ENCODE measurements at places on chromosomes 11 and 22. TPM values are rescaled to one million over a fixed set of nuclear protein-coding genes. Genes with fewer than 3 reads are reported as not detected.

DNA sequence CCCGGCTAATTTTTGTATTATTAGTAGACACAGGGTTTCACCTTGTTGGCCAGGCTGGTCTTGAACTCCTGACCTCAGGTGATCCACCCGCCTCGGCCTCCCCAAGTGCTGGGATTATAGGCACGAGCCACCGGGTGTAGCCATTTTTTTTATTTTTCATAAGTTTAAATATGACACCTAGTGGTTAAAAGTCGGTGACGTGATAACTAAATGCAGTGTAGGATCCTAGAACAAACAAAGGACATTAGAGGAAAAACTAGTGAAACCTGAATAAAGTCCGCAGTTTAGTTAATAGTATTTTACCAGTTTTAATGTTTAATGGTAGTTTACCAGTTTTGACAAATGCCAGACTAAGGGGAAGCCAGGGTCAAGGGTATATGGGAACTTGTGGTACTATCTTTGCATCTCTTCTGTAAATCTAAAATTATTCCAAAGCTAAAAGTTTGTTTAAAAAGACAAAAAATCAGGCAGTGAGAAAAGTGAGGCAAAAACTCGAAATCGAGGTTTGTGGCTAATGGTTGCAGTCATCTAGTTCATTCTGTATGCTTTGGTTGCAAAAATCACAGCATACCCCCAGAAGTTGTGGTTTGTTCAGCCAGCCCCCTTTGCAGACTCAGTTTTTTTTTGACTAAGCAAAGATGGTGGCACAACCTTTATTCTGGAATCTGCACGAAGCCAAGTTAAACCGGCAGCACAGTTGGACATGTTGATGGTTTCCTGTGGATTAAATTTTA is 29.6 kb downstream of the TOM1 start:
- no peak for DNase-seq

DNA sequence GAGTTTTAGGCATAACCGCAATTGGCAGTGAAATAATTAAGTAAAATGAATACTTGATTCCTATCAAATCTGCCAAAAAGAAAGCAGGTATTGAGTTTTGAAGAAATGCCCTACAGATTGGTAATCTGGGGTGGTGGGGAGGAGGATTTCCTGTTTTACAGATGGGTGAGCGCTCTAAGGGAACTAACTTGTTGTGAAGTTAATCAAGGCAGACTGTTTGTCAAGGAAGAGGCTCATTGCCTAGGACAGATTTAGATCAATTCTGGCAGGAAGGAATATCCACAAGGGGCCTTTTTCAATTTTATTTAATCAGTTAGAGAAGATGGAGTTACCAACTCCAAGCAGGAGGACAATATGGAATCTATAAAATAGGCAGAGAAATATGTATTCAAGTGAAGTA is 271.5 kb upstream of the CCDC90B start:
- DNase-seq: no peak

- DNase-seq: no peak
These were observed 31.6 kb downstream of the SGSM3 start for GRCh38 chr22:40401981-40402406.

Gene MS4A3
- total RNA-seq: not detected

Gene LRRC74B
- not detected for total RNA-seq

Gene FDXACB1
- total RNA-seq: 2.9 TPM

Gene TTC36
- 1.6 TPM for total RNA-seq

- no peak for DNase-seq
These were observed 16.5 kb downstream of the TANGO2 start for GRCh38 chr22:20037419-20037818.

DNA sequence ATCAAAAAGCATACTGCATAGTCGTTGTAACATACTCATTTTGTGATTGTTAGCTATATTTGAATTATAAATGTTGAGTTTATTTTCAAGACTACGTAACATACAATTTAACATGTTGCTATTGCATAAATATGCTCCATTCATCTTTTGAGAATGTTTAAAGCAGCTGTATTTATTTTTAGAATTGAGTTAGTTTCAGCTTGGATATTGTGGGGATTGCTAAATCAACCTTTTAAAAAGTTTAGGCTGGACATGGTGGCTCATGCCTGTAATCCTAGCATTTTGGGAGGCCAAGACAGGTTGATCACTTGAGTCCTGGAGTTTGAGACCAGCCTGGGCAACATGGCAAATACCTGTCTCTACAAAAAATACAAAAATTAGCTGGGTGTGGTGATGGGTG is 288.1 kb downstream of the DYNC2H1 start:
- DNase-seq: no peak

Gene TXN2
- total RNA-seq: 77.2 TPM

Gene VPREB1
- not detected for total RNA-seq

- no peak for DNase-seq
These were observed 17.2 kb downstream of the SLC2A11 start for GRCh38 chr22:23874871-23875270.

Gene TREH
- total RNA-seq: 0.33 TPM

DNA sequence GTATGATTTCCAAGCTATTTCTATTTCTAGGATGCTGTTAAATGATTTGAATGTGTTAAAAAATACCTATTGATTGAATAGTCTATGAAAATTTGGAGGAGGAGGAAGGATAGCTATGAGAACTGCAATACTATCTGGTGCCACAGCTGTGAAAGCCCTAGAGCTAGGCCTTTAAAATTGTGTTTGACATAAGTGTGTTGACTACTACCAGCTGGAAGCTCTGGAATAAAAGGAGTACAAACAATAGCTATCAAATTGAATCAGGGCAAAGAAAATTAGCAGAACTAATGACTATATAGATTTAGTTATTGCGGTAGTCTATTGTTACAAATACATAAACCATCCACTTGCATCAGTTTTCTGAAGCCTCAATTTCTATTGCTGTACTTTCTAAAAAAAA is 124.8 kb upstream of the CNTN5 start:
- DNase-seq: no peak

- DNase-seq: no peak
These were observed 22.5 kb upstream of the KRTAP5-6 start for GRCh38 chr11:1674173-1675131.

GRCh38 chr11:18495703-18496102 is 31.0 kb downstream of the TSG101 start:
- no peak for DNase-seq

DNA sequence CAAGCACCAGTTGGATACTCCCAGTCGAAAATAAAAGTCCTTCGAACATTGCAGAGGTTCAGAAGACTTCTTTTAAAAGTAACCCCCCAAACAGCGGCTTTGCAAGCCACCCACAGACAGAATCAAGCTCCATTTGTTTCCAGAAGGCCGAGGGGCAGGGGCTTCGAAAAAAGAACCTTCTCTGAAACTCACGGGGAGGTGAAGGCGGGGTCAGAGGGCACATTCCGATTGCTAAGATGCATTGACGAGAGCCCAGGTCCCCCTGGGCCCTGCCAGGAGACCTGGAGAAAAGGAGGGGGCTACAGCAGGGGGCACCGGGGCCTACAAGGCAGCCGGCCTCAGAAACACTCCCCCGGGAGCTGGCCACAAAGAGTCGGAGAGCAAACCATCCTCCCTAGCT is 306.8 kb downstream of the MN1 start:
- DNase-seq: no peak

Gene MB
- total RNA-seq: 0.36 TPM

- DNase-seq: no peak
These were observed 177.2 kb downstream of the INSC start for GRCh38 chr11:15291885-15292284.

- DNase-seq: no peak
These were observed 807 bp downstream of the TRIM3 start for GRCh38 chr11:6472934-6473333.

Gene LAYN
- 9.2 TPM for total RNA-seq

DNA sequence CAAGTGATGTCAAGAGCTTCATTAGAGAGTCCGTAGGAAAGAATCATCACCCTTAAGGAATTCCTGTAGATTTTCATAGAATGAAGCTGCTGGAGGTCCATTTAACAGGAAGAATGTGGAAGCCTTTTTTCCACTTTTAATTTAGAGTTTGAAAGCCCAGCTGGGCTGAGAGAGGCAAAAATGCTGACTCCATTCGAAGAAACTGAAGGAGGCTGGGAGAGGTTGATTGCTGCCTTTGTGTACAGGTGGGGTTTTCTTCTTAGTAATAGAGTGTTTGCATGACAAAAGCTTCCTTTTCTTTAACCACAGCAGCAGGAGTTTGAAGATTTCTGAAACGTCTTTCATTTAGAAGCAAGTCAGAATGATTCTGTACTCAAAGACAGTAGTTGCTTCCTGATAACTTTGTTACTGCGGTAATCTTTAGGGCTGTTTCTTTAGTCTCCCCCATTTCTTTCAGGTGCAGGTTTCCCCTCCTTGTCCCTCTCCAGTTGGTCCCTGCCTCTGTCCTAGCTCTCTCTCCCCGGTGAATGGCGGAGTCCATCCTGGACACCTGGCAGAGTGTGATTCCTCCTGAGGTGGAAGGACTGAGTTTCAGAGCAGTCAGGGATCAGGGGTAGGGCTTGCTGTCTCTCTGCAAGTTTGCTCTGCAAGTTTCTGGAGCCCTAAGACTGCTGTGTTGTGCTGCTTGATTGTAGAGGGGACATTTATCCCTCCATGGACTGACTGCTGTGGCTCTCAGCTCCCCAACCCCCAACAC is 166.2 kb downstream of the LDLRAD3 start:
- no peak for DNase-seq

Gene ADM2
- total RNA-seq: 10.2 TPM

GRCh38 chr11:45796461-45796861 is 8.5 kb upstream of the SLC35C1 start:
- peak; percentile 43 for DNase-seq

DNA sequence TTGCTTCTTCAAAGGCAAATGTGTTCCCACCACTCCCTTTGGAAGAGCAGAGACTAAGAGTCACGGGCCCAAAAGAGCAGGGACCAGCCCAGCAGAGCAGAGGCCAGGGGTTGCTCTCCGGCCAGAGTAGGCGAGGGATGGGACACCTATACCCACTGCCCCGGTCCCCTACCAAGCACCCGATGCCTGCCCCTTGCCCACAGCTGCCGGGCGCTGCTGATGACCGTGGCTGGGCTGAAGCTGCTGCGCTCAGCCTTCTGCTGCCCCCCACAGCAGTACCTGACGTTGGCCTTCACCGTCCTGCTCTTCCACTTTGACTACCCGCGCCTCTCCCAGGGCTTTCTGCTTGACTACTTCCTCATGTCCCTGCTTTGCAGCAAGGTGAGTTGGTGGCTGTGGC is 10.7 kb upstream of the SIPA1 start:
- no peak for DNase-seq

- no peak for DNase-seq
These were observed 1.5 kb downstream of the SYN3 start for GRCh38 chr22:33056690-33057089.

GRCh38 chr11:68338051-68338780 is 25.8 kb downstream of the LRP5 start:
- no peak for DNase-seq

Gene OR4C46
- total RNA-seq: not detected

GRCh38 chr22:41000941-41001721 is 50.0 kb downstream of the RBX1 start:
- no peak for DNase-seq

- no peak for DNase-seq
These were observed 503.2 kb downstream of the OPCML start for GRCh38 chr11:133029107-133029506.

DNA sequence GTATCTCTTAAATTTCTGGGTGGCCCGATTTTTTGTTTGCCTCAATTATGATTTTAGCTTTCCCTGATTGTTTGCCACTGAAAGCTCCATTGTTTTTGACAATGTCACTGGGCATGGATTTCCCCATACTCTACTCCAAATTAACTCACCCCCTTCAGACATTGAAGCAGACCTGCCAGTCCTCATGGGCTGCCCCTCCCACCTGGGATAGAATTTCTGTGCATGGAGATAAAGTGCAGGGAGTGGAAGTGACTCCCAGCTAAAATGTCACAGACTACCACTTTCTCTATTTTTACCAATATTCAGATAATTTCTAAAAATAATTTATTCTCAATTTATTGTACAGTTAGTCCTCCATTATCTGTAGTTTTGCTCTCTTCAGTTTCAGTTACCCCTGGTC is 79.1 kb upstream of the CLPB start:
- DNase-seq: no peak

DNA sequence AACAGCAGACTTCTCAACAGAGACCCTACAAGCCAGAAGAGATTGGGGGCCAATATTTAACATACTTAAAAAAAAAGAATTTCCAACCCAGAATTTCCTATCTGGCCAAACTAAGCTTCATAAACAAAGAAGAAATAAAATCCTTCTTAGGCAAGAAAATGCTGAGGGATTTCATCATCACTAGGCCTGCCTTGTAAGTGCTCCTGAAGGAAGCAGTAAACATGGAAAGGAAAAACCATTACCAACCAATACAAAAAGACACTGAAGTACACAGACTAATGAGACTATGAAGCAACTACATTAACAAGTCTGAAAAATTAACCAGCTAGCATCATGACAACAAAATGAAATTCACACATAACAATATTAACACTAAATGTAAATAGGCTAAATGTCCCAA is 947.9 kb upstream of the CHORDC1 start:
- DNase-seq: no peak

GRCh38 chr11:70660059-70660888 is 261.9 kb downstream of the CTTN start:
- no peak for DNase-seq

Gene MAP6
- total RNA-seq: 4.3 TPM

DNA sequence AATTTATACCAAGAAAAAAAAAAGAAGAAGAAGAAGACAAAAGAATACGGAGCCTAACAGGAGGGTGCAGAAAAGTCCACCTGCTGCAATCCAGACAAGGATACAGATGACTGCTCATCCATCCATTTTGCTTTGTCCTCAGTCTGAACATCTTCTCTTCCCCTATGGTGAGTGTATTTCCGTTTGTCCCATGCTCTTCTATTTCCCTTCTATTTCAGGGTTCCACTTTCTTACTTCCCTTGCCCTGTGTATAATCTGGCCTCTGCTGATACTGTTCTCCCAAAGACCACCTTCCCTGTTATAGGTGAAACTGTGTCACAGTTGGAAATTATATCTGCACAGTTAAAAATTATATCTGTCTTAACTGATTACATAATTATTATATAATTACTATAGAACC is 48.7 kb upstream of the USP47 start:
- DNase-seq: no peak

- no peak for DNase-seq
These were observed 81.6 kb downstream of the LARGE1 start for GRCh38 chr22:33838644-33839043.

All from type B pancreatic cell (in vitro differentiated cells).